ENCODE measurements at places on chromosomes 3 and 15.

- no peak for DNase-seq
These were observed 128.2 kb downstream of the SOX2 start for GRCh38 chr3:181839916-181840297.

- no peak for DNase-seq
These were observed 43.9 kb downstream of the HEG1 start for GRCh38 chr3:125011941-125012340.

GRCh38 chr3:120506828-120507774 is 56.3 kb upstream of the FSTL1 start:
- peak; percentile 52 for DNase-seq

DNA sequence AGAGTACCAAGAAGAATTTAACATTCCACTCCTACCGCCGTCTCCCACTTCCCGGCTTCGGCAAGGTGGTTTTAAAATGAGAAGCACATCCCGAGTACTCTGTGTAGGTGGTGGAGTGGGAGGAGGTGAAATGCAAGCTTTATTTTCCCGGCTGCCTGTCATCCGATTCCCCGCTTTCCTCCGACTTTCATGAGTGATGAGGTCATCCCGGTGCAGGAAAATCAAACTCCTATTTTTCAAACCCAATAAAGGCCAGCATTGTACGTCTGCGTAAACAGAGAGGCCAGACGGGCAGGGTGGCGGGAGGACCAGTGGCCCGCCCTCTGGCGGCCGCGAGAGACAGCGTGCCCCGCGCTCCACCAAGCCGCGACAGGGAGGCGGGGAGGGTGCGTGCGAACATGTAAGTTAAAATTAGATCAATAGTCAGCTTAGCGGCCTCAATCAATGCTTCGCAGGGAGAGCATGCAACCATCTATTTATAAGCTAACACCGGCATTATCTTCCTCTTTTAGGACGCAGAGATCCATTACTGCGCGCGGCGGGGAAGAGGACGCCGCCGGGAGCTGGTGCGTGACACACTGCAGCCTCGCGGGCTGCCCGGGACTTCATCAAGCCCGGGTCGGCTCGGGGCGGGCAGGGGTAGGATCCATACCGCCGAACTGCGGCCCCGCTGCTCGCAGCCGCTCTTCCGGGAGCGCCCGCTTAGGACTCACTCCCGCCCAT is 163.3 kb downstream of the CD47 start:
- peak; percentile 86 for DNase-seq

GRCh38 chr15:81277851-81278250 is 46.1 kb downstream of the STARD5 start:
- no peak for DNase-seq
